Suppressor macrophage treated with lipopolysaccharide for 1 hour (primary cell): ENCODE measurements at places on chromosomes 4 and X.

GRCh38 chr4:168633496-168633895, 136.6 kb downstream of the PALLD start:
- no peak for DNase-seq

DNA sequence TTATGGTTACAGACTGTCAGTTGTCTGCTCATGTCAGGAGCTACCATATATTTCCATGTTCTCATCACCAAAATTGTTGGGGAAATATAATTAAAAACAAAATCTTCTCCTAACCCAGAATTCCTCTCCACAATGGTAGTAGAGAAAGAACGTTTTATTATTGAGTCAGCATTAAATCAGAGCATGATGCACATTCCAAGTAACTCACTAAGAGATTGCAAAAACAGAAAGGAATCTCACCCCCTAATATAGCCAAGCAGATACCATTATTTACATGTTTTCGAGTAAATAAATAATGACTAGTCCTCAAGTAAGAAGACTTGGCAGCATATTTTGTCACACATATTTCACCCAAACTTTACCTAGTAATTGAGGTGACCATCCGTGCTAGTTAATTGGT, 36.2 kb upstream of the ARHGEF6 start:
- DNase-seq = no peak

- no peak for DNase-seq
Measured at GRCh38 chr4:71230271-71231128, 108.3 kb upstream of the SLC4A4 start.

DNA sequence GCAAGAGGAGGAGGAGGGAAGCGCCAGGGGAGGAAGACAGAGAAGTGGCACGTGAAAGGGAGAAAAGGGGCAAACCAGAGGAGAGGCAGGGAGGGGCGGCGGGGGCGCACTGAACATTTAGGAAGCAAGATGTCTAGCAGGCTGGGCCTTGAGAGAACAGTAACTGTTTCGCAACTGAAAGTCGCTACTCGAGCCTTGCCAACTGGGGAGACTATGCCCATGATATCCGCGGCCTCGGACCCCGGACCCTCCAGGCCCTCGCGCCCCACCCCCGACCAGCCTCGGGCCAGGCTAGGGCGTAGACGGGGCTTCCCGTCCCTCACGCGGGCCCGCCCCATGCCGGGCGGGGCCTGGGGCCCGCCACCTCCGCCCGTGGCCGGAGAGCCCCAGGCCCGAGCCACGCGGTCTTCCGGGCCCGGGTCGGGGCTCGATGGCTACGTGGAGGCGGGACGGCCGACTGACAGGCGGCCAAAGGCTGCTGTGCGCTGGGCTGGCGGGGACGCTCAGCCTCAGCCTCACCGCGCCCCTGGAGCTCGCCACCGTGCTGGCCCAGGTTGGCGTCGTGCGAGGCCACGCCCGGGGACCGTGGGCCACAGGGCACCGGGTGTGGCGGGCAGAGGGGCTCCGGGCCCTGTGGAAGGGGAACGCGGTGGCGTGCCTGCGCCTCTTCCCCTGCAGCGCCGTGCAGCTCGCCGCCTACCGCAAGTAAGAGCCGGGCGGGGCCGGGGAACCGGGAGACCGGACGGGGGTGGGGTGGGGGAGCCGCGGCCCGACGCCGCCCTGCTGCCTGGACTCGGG, at the start of gene SLC25A43:
Gene SLC25A43 (plus strand): TSS at position 363 of the 798 bp plus-strand sequence. CDS start 68 bp downstream, at position 431.
- peak; percentile 81 for DNase-seq

DNA sequence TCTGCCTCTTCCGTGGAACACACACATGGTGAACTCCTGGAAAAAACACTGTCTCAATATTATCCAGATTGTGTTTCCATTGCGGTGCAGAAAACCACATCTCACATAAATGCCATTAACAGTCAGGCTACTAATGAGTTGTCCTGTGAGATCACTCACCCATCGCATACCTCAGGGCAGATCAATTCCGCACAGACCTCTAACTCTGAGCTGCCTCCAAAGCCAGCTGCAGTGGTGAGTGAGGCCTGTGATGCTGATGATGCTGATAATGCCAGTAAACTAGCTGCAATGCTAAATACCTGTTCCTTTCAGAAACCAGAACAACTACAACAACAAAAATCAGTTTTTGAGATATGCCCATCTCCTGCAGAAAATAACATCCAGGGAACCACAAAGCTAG, 87.9 kb downstream of the TET2 start:
- no peak for DNase-seq

GRCh38 chrX:119549327-119550016, 15.7 kb downstream of the STEEP1 start:
- no peak for DNase-seq

GRCh38 chrX:136627409-136627808, 20.5 kb upstream of the CD40LG start:
- DNase-seq = no peak

DNA sequence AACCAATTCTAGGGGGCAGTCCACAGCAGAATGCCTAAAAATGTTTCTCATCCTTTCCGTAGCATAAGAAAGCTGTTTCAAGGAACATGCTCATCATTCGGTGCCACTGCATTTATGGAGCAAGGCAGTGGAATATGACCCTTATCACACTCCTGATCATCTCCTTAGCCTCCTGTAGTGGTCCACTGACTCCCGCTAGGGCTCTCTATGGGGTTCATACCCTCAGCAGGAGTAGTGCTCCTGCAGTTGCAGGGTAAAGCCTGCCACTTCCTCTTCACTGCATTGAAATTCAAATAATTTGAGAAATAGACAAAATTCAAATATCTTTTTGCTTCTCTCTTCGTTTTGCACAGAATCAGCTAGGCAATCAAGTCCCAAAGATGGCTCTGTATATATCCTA, 107.0 kb downstream of the NDST3 start:
- DNase-seq = no peak

- DNase-seq = no peak
Measured at GRCh38 chr4:561426-561825, 14.7 kb downstream of the TMEM271 start.

DNA sequence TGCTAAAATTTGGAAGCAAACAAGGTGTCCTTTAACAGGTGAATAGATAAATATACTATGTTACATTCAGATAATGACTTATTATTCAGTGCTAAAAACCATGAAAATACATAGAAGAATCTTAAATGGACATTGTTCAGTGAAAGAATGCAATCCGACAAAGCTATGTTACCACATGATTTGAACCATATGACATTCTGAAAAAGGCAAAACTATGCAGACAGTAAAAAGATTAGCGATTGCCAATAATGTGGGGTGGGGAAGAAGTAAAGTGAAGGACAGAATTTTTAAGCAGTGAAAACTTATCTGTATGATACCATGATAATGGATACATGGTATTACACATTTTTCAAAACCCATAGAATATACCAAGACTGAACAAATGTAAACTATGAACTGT, 926.9 kb downstream of the FAT4 start:
- DNase-seq = no peak

DNA sequence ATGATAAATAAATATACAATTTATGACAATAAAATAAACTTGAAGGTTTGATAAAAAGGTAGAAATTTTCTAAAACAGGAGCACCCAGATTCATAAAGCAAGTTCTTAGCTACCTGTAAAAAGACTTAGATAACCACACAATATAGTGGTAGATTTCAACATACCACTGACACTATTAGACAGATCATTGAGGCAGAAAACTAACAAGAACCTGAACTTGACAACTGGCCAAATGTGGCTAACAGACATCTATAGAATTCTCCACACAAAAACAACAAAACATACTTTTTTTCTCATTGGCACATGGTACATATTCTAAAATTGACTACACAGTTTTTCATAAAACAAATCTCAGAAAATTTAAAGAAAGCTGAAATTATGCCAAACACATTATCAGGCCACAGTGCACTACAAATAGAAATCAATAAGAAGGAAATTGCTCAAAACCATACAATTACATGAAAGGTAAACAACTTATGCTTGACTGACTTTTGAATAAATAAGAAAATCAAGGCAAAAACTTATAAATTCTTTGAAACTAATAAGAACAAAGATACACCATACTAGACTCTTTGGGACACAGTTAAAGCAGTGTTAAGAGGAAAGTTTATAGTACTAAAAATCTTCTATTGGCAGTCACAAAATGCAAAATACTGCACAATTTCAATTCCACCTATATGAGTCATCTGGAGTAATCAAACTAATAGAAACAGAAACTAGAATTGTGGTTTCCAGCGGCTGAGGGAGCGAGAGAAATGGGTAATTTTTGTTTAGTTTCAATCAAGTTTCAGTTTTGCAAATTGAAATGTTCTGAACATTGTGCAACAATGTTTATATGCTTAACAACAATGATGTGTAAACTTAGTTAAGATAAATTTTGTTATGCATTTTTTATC, 925.6 kb downstream of the SH3BGRL start:
- DNase-seq = no peak

DNA sequence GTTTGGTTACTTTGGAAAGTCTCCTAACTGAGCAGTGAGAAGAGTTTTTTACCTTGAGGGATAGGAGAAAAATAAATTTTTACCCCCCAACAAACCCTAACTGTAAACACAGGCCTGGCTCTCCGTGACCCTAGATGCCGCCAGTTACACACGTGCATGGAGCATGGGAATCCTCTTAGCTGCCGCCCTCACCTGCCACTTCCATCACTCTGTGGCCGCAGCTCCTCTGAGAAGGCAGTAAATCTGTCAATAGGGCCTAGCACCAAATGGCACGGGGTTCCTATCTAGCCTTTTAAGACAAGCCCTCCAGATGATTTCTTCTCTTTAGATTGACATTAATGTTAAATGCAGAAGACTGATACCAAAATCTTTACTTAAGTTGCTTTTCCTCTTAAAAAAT, 330.3 kb upstream of the FAM241A start:
- no peak for DNase-seq

- no peak for DNase-seq
Measured at GRCh38 chr4:105140684-105141490, 5.8 kb upstream of the TET2 start.

DNA sequence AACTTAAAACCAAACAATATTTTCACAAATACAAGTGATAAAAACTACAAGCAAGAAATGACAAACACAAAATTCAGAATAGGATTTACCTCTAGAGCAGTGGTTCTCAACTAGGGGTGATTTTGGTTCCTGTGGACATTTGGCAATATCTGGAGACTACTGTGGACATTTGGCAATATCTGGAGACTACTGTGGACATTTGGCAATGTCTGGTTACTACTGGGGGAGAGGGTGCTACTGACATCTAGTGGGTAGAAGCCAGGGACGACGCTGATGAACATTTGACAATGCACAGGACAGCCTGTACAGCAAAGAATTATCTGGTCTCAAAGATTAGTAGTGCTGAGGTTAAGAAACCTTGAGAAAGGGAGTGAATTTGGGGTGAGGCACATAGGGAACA, 169.8 kb downstream of the CLCN4 start:
- peak; percentile 3 for DNase-seq

GRCh38 chrX:127302841-127303240, 483.3 kb downstream of the PRR32 start:
- no peak for DNase-seq

GRCh38 chrX:103818842-103819619, 13.0 kb downstream of the RAB9B start:
- no peak for DNase-seq

DNA sequence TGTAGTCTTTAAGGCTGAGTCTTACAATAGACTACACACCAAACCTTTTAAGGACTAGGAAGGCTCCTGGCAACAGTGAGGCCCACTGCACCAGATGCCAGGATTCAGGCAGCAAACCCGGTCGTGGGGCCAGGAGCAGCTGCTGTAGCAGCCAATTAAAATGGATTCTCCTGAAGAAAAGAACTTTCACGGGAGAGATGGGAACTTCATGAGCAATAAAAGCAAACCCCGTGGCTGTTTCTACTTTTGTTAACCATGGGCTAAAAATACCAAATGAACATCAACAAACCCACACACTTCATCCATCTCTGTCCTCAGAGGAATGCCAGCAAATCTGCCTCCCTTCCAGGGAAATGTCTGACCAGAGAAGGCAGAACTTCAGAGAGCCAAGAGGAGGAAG, 101.4 kb downstream of the BTC start:
- DNase-seq = no peak

DNA sequence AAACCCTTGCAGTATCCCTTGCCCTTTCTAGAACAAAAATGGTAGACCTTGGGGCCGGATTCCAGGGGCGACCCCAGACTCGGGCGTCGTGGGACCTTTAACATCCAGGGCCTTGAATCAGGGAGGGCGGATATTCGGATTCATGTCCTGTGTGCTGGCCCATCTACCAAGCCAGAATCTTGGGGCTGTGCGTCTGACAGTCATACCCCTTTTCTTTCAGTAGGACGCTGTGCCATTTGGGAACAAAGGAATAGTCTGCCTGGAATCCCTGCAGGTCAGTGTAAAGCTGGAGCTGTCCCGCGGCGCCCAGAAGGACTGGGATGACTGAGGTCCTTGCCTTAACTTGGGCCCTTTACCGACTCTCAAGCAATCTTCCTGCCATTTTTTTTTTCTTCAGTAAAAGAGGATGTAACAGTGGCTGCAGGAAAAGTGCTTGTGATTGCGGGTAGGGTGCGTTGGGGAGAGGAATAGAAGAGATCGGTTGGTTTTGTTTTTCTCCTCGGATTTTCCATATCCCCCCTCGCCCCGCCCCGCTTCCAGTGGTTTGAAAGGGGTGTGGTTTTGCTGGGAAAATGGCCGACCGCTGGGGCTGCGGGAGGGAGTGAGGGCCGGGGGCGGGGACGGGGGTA, 518 bp downstream of the ARMCX1 start:
- DNase-seq = peak; percentile 81

- peak; percentile 29 for DNase-seq
Measured at GRCh38 chrX:100673397-100673953, 29.5 kb downstream of the SRPX2 start.

GRCh38 chr4:145045180-145045579, 52.8 kb downstream of the ANAPC10 start:
- no peak for DNase-seq

DNA sequence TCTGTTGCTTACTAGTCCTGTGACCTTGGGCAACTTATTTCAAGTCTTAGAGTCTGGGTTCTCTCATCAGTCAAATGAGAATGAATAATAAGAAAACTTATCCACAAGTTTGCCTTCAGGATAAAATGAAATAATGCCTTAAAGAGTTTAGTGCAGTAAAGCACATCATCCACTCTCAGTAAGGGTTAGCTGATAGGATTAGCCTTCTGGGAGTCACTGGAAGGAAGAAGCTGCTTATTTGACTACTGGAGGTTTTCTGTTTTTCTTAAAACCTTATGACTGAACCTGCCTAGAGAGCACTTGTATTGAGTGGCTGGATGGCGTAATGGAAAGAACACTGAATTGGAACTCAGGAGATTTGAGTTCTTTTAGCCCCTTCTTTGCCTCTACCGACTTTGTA, 1.8 kb downstream of the RNF128 start:
- DNase-seq = no peak

DNA sequence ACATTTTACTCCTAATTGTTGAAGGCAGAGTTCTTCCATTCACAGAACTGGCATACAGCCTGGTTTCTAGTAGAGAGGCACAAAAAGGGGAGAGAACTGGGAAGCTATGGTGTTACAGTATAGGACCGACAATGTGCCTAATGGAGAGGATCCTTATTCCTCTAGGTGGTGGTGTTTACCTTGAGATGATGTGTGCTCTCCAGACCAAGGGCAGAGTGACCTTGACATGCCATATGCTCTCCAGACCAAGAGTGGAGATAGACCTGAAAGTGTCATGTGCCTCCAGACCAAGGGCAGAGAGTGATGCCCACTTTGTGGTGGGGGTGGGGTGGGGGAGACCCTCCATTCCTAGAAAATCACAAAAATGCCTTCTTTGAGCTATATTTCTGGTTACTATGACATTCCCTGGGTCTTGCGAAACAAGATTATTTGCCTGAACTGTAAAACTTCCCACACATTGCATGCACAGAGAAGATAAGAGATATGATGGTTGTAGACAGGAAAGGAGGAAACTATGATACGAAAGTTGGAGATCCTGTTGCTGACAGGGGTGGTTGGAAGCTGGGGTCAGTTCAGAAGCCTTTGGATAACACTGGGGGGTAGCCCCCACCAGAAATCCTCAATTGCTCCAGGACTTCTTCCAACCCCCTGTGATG, 119.7 kb downstream of the TEX13C start:
- no peak for DNase-seq
